Activated T-helper 17 cell treated with anti-CD3 and anti-CD28 coated beads, Interleukin-2, amount 50 U/mL, for 72 hours (primary cell): ENCODE measurements at places on chromosomes 4 and X. TPM values are rescaled to one million over a fixed set of nuclear protein-coding genes. Genes with fewer than 3 reads are reported as not detected.

Gene TMEM271
- total RNA-seq = not detected

Gene RIBC1
- 0.74 TPM for total RNA-seq

Gene GABRG1
- total RNA-seq = not detected

Gene DCAF4L1
- total RNA-seq = 0.32 TPM

Gene SORCS2
- 0.26 TPM for total RNA-seq
